ENCODE measurements at places on chromosomes 7 and 10.

GRCh38 chr10:89706011-89706410, 4.6 kb downstream of the KIF20B start:
- no peak for DNase-seq

- DNase-seq: no peak
Observed at GRCh38 chr10:16481052-16481728, 40.5 kb downstream of the C1QL3 start.

GRCh38 chr7:17159500-17160037, 138.9 kb upstream of the AHR start:
- no peak for DNase-seq

- no peak for DNase-seq
Observed at GRCh38 chr7:33946094-33946699, 40.9 kb downstream of the BMPER start.

GRCh38 chr10:11224321-11224720, 206.6 kb downstream of the CELF2 start:
- no peak for DNase-seq

DNA sequence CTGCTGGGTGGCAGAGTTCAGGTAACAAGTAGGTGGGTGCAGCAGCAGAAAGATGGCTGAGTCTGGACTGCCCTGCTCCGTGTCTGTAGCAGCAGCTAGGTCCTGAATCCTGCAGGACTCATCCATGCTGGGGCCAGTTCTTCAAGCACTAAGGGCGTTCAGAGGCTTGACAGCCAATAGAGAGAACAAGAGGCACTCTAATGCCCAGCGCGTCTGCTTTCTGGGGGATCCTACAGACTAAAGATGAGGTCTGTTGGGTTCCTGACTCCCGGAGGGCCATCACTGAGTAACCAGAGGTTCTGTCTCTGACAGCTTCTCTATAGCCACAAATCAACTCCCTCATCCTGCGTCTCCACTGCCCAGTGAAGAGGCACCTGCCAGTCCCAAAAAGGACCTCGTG, 125.5 kb downstream of the PTPN20 start:
- no peak for DNase-seq

DNA sequence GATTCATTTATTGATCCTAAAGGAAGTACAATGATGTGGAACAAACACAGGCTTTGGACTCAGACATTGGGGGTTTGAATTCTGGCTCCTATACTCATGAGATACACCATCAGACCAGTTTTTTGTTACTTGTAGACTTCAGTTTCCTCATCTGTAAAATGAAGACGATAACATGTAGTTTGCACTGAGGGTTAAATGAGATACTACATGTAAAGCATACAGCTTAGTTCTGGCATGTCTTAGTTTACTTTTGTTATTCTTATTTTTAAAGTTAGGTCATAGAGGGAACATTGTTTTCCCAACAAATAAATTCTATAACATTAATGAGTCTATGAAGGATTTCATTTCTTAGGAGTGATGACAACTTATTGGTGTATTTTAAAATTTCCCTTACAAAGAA, 183.5 kb upstream of the FAM3C start:
- DNase-seq: no peak

GRCh38 chr7:1432411-1433082, 26.7 kb downstream of the MICALL2 start:
- DNase-seq: peak; percentile 81

DNA sequence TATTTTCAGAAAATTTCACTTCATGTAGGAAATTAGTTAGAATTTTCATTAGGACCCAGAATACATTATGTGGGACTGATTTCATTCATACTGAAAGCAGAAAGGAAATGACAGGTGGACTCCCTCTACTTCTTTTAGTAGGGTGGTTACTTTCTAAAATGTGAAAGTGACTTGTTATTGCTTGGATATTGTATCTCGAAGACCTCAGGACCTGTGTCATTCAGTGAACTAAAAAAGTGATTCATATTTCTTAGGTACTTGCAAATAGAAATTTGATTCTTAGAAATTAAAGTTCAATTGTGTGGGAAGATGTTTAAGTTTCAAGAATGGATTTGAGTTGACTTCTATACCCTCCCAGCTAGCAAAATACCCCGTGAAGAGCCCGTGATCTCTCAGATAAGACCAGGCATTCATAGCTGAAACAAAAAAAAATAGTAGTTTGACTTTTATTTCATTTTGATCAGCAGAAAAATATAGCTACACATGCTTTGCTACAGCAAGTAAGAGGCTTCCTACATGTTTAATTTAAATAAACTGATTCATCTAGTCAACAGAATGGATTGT, 1037.1 kb downstream of the GATA3 start:
- DNase-seq: no peak

DNA sequence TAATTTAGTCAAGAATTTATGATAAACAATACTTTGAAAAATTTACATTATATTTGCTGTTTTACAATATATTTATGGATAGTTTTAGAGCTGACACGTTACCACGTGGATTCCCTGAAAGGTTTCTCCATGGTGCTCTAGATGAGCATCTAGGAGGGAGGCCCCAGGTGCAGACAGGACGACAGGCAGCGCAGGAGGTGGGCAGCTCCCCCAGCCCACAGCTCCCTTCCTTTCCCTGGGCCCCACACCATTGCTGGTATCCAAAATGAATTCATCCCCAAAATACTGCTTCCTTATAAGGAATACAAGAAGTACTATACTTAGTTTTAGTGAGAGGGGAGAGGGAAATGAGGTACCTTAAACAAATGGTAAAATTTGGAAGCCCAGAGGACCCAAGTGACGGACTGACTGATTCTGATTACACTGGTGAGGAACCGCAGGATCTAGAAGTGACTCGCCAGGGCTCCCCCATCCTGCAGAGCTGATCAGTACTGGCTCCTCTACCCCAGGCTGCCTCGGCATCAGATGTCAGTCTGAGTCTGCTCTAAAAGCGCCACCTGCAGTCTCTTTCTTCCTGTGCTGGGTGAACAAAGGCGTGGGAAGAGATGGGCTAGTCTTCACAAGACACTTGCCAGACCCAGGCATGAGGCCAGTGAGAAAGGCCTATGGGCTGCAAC, 89.2 kb downstream of the DLG5 start:
- no peak for DNase-seq
